ENCODE measurements at places on chromosomes 3 and 15. TPM values are rescaled to one million over a fixed set of nuclear protein-coding genes. Genes with fewer than 3 reads are reported as not detected.

- no peak overlapping the region for H3K4me3 ChIP-seq
- H3K27ac ChIP-seq, result no peak overlapping the region
- no peak for DNase-seq
Observed at GRCh38 chr15:47610736-47611135, 106.6 kb upstream of the SEMA6D start.

DNA sequence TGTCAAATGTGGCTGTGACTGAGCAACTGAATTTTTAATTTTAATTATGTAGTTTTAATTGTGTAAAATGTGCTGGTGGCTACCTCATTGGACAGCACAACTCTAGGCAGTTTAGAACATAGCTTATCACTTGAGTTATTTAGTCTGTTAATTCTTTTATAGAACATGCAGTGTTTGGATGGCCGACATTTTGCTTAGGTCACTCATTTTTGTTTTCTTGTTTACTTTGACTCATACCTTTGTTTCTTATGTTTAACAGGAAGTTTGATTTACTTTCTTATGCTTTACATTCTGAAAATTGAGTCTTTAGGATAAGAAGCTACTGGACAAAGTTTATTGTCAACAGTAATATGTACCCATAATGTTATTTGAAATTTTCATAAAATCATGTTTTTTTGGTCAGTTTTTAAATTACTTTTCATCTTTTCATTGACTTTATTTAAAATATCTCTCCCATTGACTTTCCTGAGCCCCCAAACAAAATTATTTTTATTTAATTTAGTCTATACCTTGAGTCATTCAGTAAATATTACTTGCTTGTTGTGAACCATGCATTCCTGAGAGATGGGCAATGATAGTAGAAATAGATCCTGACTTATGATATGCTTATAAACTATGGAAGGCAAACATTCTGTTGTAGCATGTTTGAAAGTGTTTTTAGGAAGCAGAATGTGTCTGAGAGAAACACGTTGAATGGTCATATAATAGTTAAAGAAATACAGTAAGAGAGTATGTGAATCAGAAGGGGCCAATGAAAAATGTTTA, 60.6 kb downstream of the TCF12 start:
- peak; percentile 69 for DNase-seq
- H3K36me3 ChIP-seq, result no peaks in the 10 kb centered on the region
- peak overlapping the region; percentile 36 for H3K27ac ChIP-seq
- H3K4me1 ChIP-seq, result peaks cover 34% of the 10 kb centered on the region
- H3K4me3 ChIP-seq, result no peak overlapping the region
- H3K27me3 ChIP-seq, result no peaks in the 10 kb centered on the region

- DNase-seq, result peak; percentile 55
- H3K4me1 ChIP-seq, result peaks cover 43% of the 10 kb centered on the region
- no peak overlapping the region for H3K27ac ChIP-seq
- peak overlapping the region; percentile 96 for H3K4me3 ChIP-seq
Observed at GRCh38 chr3:108223928-108224327, 1.7 kb upstream of the IFT57 start.

- no peaks in the 10 kb centered on the region for H3K27me3 ChIP-seq
- H3K27ac ChIP-seq, result peak overlapping the region; percentile 99
- no peak overlapping the region for H3K4me3 ChIP-seq
- DNase-seq, result peak; percentile 76
Observed at GRCh38 chr15:60973637-60974415, 255.3 kb downstream of the RORA start.

FAIM gene
- total RNA-seq, result 12.6 TPM

ALAS1 gene
- total RNA-seq, result 33.9 TPM

ATP8B4 gene
- total RNA-seq, result 11.4 TPM

MELTF gene
- 0.89 TPM for total RNA-seq

GRCh38 chr3:133840055-133840737, 34.6 kb downstream of the SRPRB start:
- no peak for DNase-seq
- no peaks in the 10 kb centered on the region for H3K36me3 ChIP-seq
- H3K27me3 ChIP-seq, result no peaks in the 10 kb centered on the region
- no peaks in the 10 kb centered on the region for H3K4me1 ChIP-seq
- H3K27ac ChIP-seq, result no peak overlapping the region

GRCh38 chr15:23039917-23040281, 530 bp upstream of the TUBGCP5 start:
- peak overlapping the region; percentile 51 for H3K27ac ChIP-seq
- DNase-seq, result no peak
- H3K4me3 ChIP-seq, result peak overlapping the region; percentile 77
- no peaks in the 10 kb centered on the region for H3K27me3 ChIP-seq
- peaks cover 7% of the 10 kb centered on the region for H3K4me1 ChIP-seq

DNA sequence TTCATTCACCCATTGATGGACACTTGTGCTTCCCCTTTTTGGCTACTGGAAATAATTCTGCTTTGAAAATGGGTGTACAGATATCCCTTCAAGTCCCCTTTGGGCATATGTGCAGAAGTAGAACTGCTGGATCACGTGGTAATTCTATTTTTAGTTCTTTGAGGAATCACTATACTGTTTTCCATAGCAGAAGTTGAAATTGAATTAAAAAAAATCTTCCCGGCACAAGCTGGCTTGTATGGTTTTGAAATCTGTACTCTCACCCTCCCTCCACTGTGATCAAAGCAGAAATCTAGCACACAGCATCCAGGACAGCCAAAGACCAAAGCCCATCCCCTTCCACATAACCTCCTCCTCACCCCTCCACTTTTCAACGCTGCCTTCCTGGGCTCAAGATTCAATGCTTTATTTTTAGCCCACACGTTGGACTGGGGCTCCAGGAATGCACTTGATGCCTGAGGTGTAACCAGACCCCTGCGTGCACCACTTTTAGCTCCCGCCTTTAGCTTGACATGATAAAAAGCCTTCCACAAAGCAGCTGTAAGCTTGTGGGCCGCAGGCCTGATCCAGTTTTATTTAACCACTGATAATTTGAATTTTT, 29.9 kb downstream of the TMEM40 start:
- H3K36me3 ChIP-seq, result no peaks in the 10 kb centered on the region
- no peaks in the 10 kb centered on the region for H3K4me1 ChIP-seq
- H3K27me3 ChIP-seq, result no peaks in the 10 kb centered on the region
- no peak overlapping the region for H3K4me3 ChIP-seq

GRCh38 chr15:25811481-25811906, 51.6 kb downstream of the ATP10A start:
- no peak overlapping the region for H3K4me3 ChIP-seq
- H3K4me1 ChIP-seq, result no peaks in the 10 kb centered on the region

DNA sequence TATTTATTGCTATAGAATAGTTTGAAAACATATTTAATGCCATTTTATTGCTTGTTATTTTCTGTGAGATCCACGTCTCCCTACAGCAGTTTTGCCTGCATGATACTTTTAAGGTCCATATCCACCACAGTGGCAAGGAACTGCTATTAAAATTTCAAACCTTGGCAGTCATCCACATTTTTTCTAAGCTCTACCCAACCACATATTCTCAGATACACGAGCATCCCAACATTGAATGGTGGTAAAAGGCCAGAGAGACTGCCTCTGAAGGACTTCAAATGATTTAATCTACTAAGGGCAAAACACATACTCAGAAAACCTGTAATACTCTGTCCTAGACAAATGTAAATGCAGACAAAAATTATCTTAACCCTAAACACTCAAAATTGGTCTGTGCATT, 173.1 kb downstream of the ERC2 start:
- H3K27me3 ChIP-seq, result no peaks in the 10 kb centered on the region
- H3K4me1 ChIP-seq, result no peaks in the 10 kb centered on the region
- no peak overlapping the region for H3K4me3 ChIP-seq
- no peak overlapping the region for H3K27ac ChIP-seq
- DNase-seq, result no peak

DNA sequence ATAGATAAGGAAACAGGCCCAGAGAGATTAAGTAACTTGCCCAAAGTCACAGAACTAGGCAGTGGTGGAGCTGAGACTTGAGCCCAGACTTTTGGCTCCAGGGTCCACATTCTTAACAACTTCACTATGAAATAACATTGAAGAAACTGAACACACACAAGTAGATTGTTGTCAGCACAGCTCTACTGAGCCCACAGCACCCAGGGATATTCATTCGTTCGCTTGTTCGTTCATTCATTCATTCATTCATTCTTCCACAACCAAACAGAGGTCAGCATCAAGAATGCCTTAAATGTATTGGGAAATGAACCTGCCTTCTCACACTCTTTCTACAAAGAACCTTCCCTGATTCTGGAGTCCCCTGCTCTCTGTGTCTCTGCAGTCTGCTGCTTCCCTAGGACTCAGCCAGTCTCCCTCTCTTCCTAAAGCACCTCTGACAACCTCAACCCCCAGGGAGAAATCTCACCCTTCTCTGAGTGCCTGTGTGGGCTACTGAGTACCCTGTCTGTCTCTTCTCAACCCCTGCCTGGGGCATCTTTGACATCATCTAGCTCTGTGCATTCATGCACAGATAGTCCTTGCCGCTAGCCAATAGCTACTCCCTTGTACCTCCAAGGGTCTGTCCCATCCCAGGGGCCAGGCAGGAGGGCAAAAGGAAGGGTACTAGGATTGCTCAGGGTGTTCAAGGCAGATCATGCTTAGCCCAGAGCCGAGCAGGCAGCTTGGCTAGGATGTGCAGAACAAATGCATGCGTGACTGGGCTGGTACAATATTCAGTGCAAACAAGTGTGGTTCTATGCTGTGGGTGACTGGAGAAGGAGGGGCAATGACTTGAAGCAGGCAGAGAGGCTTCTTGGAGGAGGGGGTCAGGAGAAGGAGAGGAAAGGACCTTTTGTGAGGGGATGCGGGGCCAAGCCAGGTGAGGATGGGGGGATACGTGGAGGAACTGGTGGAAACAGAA, 3.4 kb downstream of the LINGO1 start:
- peaks cover 52% of the 10 kb centered on the region for H3K27me3 ChIP-seq
- H3K27ac ChIP-seq, result no peak overlapping the region
- no peak overlapping the region for H3K4me3 ChIP-seq
- no peak for DNase-seq
- H3K4me1 ChIP-seq, result no peaks in the 10 kb centered on the region

DNA sequence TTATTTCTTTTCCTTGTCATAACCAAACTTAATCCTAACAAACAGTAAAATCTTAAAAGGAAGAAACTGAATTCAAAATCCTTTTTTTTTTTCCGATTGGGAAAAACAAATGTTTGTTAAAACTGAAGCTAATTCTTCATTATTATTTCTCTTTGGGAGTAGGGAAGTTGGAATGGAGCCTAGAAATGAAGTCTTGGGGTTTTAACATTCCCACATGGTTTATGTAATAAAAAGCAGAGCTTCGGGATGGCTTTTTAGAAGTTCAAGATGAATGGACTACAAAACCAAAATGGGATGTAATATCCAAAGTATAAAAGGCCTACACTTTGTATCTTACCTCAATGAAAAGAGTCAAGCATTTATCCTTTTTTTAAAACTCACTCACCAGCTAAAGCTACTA, 189.0 kb upstream of the TMC3 start:
- no peaks in the 10 kb centered on the region for H3K4me1 ChIP-seq
- H3K36me3 ChIP-seq, result no peaks in the 10 kb centered on the region
- H3K4me3 ChIP-seq, result no peak overlapping the region

ISL2 gene
- 2.8 TPM for total RNA-seq

DNA sequence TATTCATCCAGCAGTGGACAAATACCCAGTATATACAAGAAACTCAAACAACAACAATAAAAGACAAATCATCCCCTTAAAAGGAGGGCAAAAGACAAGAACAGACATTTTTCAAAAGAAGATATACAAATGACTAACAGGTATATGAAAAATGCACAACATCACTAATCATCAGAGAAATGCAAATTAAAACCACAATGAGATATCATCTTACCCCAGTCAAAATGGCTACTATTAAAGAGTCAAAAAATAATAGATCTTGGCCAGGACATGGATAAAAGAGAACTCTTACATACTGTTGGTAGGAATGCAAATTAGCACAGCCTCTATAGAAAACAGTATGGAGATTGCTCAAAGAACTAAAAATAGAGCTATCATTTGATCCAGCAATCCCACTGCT, 16.9 kb downstream of the DHX36 start:
- no peak for DNase-seq
- H3K27me3 ChIP-seq, result no peaks in the 10 kb centered on the region
- H3K4me3 ChIP-seq, result no peak overlapping the region
- peaks cover 11% of the 10 kb centered on the region for H3K4me1 ChIP-seq

GRCh38 chr3:42749753-42750231, 23.3 kb downstream of the CCDC13 start:
- 0 out of 2 replicates have a peak, but pooled peaks cover 8% of the 10 kb centered on the region for H3K4me1 ChIP-seq
- DNase-seq, result peak; percentile 57
- no peak overlapping the region for H3K4me3 ChIP-seq
- no peak overlapping the region for H3K27ac ChIP-seq

- DNase-seq, result no peak
- H3K4me3 ChIP-seq, result no peak overlapping the region
- H3K4me1 ChIP-seq, result peaks cover 12% of the 10 kb centered on the region
- no peaks in the 10 kb centered on the region for H3K36me3 ChIP-seq
- no peaks in the 10 kb centered on the region for H3K27me3 ChIP-seq
Observed at GRCh38 chr15:88388686-88389085, 78.5 kb downstream of the MRPL46 start.

TMEM212 gene
- not detected for total RNA-seq

GRCh38 chr15:71708741-71709140, 101.6 kb upstream of the NR2E3 start:
- H3K27ac ChIP-seq, result no peak overlapping the region
- no peaks in the 10 kb centered on the region for H3K27me3 ChIP-seq
- no peaks in the 10 kb centered on the region for H3K36me3 ChIP-seq
